GOT3 (cell line): ENCODE measurements at places on chromosomes 7 and 10.

GRCh38 chr10:79380946-79381721 is 33.9 kb downstream of the PPIF start:
- DNase-seq: no peak

DNA sequence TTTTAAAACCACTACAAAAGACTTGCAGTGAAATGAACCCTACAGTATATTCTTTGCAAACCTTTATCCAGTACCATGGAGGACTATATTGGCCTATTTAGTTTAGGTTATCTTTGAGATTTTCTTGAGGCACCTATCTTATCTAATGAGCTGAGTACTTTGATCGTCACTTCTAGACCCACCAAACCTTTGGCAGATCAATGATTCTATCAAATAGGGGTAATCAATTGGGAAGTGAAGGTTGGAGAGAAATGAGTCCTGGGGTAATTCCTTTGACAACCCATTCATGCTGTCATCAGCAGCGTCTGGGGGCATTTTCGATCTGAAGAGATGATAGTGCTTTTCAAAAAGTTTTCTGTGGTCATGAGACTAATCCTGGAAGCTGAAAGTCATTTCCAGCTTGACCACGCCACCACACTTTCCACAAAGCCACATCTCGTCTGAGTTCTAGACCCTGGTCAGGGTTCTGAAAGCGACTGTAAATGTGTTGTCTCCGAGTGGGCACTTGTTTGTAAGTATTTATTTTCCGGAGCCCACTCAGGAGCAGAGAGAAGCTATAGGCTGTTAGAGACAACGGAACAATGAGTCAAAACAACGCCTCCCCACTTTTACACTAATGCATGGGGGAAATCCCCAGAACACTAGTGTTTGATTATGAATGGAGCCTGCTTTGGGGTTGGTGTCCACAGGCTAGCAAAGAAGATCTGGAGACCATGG is 4.8 kb downstream of the EGR2 start:
- DNase-seq: no peak

DNA sequence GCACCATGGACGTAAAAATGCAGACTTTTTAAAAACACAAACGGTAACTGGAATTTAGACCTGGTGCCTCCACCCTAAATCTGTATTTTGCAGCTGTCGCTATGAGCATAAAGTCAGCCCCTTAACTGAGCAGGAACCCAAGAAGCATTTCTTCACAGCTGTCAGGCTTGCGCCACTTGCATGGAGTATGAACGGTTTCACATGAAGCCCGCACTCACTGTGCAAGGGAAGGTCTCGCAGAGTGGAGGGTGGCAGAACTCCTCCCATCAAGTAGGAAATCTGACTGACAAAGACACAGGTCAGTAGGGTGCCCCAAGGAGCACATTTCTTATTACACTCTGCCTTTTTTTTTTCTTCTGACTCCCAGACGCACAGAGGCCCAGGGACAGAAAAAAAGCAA is 58.5 kb downstream of the ELMO1 start:
- no peak for DNase-seq

- DNase-seq: no peak
Observed at GRCh38 chr7:40288827-40289226, 154.0 kb downstream of the SUGCT start.

DNA sequence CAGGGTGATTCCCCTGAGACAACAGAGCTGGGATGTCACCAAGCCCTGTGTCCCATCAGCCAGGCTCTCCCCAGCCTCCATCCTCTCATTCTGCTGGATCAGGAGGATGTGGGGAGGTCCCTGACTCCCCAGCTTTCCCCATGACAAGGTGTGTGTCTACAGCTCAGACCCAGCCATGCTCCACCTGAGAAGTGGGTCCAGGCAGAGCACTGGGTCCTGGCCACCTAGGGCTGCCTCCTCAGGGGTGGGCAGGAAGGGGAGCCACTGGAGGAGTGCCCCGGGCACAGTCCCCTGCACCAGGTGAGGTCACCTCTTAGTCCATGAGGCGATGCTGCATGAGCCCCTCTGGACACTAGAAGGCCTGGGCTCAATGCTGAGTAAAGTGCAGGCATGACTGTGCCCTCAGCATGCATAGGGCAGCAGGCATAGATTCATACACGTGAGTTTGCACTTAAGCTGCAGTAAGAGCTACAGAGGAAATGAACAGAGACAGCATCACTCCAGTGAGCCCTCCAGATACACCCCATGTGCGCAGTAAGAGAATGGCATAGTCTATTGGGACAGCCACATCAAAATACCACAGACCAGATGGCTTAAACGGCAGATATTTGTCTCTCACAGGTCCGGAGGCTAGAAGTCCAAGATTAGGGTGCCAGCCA is 48.3 kb downstream of the ALOX5 start:
- no peak for DNase-seq

DNA sequence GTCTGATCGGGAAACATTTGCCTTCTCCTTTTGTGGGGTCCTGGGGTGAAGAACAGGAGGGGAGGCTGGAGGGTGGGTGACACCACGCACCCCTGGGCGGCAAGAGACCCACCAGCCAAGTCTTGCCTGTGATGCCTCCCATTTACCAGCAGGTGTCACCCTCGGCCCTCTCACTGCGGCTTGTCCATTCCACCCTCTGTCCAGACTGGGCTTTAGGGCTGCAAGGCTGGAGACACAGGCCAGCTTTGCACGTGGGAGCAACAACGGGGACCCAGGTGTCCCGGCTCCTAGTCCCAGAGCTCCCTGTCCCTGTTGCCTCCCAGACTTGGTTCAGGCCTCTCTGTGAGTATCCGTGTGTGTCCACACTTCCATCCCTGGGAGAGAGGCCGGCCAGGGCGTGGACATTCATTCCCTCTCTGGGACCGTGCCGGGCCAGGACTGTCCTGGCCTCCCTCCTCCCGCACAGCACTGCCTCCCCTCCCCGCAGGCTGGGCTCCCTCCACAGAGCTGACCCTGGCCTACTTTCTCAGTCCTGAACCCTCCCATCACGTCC is 36.2 kb upstream of the GTF2IRD1 start:
- DNase-seq: no peak

GRCh38 chr7:44905002-44905635 is 19.8 kb upstream of the PURB start:
- no peak for DNase-seq

DNA sequence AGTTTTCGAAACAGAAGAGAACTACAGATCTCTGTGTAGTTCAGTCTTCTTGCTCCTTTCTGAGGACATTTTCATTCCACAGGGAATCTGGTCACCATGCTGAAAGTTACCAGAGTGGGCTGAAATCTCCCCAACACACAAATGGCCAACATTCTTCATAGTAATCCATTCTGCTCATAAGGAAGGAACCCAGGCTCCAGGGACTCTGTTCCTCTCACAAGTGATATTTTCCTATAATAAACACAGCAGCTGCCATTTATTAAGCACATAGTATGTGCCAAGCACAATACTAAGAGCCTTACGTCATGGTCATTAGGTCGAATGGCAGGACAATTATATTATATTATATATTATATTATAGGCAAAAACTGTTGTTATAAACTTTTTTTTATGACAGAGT is 109.8 kb downstream of the RAB11FIP2 start:
- DNase-seq: no peak

GRCh38 chr7:94643771-94644545 is 12.0 kb downstream of the SGCE start:
- no peak for DNase-seq

DNA sequence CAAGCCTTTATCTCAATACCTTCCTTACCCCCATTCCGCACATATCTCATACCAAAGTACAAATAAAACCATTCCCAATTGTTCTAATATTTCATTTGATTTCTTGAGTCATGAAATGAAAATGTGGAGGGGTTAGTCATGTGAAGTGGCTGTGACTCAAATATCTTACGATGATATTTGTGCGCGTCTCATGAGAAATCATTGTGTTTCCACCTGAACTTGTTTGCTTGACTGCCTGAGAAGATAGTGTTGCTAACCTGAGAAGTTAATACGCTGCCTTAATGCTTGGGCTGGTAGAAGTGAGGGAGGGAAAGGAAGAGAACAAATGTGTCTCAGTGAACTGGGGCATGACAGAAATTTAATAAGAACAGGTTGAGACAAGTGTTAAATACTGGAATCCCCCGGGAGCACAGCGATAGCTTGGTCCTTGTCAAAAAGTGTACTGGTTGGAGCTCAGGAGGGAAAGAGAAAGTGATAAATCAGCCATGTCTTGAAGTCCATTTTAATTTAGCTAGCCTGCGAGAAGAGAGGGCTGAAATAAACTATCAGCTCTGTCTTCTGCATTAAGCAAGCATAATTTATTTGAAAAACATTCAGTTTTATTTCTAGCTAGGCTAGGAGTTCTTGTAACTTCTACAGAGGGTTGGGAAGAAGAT is 7.2 kb upstream of the EPHA1 start:
- DNase-seq: no peak

DNA sequence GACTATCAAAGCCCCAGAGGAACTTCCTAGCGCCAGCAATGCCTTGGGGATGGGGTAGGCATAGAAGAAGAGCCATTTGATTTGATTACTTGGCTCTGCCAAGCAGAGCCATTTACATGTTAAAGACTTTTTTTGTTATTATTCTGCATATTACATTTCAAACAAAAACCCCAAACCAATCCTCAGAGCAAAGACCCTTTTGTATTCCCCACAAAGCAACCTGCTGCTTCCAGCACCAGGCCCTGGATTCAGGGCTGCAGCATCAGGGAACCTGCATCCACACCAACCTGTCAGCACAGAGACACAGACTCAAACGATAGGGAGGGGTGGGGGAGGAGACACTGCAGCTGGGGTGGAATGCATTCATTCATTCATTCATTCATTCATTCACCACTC is 73.2 kb downstream of the GRID1 start:
- no peak for DNase-seq

- no peak for DNase-seq
Observed at GRCh38 chr7:38757931-38758330, 126.8 kb upstream of the AMPH start.

DNA sequence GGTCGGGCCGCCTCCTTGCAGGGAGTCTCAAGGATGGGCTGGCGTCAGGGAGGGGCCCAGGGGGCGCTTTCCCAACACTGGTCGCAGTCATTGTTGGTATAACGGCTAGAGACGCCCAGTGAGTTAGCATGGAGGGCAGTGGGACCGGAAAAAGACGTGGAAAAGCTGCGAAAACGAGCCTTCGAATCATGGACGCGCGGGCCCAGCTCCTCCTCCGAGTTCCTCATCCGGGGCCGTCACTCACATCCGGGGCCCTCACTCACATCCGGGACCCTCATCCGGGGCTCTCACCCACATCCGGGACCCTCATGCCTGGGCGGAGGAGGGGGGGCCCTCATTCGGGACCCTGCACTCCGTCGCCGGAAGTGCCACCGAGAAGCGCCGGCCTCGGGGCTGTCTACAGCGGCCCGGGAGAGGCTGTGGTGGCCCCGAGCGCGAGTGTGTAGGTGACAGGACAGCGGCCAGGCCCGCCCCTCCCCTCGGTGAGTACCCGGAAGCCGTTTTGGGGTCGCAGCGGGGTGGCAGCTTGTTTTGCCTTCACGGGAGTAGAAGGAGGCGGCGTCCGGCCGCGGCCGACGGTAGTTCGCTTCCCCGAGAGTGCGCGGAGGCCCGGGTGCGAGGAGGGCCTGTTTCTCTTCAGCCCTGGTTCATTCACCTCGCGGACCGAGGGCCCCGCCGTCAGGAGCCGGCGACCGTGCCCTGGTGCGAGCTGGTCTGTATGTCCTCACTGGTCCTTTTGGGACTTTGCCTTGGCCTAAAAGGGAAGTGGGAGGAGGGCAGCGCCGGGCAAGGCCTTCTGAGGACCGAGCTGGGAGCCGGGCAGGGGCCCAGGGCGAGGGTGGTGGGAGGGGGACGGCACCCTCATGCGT is at the start of gene ZNF655:
TSS of gene ZNF655 (plus strand) at position 337 of the 869 bp plus-strand sequence. CDS start 1,918 bp downstream, outside the sequence.
- DNase-seq: peak; percentile 50

DNA sequence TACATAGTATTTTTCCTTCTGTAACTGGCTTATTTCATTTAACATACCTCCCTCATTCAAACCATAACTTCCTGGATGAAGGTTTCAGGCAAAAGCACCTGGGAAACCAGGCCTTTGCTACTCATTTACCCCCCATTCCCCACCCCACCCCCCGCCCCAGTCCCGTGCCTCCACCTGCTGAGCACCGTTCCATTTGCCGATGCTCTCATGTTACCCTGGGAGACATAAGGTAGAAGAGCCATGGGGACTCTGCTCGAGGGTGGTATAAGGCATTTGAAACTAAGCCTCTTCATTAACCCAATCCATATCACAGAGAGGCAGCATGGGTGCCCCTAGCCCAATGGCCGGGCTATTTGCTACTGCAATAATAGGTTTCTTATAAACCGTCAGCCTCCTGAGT is 22.2 kb upstream of the MCM10 start:
- no peak for DNase-seq

GRCh38 chr10:62661143-62661542 is 143.4 kb upstream of the ADO start:
- no peak for DNase-seq

GRCh38 chr10:122445469-122445868 is 9.0 kb upstream of the ARMS2 start:
- no peak for DNase-seq

DNA sequence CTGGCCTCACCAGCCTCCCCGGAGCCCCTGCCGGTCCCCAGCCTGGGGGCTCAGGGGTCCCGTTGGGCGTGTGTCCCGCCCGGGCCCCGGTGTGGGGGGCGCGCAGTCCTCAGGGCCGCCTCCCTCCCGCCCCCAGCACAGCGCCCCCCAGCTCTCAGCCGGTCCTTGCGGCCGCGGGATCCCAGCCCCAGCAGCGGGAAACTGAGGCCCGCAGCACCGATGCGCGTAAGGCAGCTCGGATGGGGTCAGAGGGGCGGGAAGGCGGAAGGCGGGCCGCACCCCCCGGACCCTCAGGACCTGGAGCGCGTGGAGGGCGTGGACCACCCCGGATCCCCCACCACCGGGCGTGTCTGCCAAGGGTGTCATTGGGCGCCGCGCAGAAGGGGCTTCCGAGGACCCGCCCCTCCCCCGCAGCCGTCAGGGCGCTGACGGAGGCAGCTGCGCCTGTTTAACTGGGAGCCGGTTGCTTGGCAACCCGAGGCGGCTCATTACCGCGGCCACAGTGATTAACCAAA is 14.9 kb downstream of the UNCX start:
- no peak for DNase-seq

DNA sequence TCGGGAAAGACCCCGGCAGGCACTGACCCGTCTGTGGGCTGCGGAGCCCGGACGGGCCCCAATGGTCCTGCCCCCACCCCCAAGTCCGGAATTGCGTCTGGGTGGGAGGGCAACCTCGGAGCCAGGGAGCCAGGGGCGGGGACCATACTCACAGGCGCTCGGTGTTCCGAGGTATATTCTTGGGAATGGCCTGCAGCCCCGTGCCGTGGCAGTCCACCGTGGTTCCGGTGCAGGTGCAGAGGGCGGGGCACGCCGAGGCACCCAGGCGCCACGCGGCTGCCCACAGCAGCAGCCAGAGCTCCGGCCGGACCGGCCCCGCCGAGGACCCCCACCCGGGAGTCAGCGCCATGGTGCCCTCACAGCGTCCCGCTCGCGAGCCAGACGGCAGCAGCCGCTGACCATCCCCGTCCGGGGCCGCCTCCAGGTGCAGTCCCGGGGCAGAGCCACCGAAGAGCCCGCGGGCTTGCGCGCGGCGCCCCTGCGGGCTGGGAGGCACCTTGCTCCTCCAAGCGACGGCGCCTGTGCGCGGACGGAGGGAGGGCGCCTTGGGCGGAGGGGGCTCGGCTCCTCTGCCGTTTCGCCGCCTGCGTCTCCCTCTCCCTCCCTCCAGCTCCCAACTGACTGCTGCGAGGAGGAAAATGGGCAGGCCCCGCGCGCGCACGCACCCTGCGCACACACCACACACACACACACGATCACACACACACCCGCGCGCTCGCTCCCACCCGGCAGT is at the start of gene SLIT1:
TSS of gene SLIT1 (minus strand) at position 634 of the 733 bp plus-strand sequence. CDS start at position 349, 285 bp downstream.
- DNase-seq: no peak
